Activated CD4-positive, CD25-positive, alpha-beta regulatory T cell (primary cell): ENCODE measurements at places on chromosomes 1 and 21.

DNA sequence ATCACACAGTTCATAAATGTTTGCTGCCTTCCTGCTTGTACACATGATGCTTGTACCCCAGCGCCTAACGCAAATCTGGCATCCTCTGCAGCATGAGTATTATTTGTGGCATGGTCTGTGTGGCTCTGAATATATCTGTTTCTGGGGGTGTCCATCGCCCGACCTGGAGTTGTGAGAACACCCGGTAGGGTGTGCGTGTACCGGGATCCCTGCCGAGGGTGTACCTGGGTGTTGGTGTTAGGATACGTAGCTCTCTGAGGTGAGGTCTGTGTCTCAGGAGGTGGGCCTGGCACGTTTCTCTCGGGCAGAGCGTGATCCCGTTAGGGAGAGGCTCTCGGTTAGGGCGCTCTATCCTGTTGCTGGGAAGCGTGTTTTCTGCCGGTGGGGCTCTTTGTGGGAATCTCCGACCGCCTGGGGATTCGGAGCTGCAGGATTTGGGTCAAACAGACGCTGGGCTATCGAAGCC, 10.4 kb upstream of the CDC20 start:
- no peak for DNase-seq

DNA sequence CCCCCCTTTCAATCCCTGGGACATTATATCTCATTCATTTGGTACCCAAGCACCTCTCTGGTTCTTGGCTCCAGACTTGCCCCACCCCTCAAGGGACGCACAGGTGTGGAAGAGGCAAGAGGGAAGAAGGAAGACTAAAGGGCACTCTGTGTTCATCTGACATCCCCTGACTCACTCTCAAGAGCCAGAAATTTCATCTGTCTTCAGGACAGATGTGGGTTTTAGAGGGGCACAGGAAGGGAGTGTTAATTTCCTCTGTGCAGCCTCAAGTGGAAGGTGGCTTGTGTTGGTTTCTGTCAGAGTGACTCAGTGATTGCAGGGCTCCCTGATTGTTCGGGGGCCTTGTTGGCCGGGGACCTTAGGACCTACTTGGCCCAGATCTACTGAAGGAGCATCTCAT, 2.4 kb downstream of the C2CD4D start:
- DNase-seq = no peak

GRCh38 chr1:181102841-181103240, 14.3 kb downstream of the IER5 start:
- no peak for DNase-seq

DNA sequence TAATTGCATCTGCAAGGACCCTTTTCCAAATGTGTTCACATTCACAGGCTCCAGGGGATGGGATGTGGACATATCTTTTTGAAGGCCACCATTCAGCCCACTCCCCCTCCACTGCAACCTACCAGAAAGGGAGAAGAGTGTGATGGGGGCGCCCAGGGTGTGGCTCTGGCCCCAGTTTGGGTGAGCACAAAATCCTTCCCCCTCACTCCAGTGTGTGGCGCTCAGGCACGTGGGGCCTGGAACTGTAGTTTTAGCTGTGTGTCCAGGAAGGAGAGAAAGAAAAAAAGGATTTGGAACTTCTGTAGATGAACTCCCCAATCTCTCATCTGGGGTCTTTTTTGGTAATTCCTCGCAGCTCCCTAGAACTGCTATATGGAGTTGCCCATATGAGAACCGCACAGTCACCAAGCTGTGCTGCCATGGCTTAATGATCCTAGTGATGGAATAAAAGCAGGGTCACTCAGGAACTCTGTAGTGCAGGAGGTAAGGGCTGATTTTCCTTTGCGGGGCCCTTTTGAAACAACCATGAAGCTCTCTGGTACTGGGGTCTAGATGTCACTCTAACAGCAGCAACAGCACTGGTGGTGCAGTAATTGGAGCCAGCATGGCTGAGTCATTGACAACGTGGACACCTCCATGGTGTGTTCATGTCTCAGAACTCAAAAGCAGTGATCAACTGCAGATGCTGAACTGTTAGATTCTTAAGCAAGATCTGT, 17.0 kb downstream of the AGT start:
- DNase-seq = no peak

DNA sequence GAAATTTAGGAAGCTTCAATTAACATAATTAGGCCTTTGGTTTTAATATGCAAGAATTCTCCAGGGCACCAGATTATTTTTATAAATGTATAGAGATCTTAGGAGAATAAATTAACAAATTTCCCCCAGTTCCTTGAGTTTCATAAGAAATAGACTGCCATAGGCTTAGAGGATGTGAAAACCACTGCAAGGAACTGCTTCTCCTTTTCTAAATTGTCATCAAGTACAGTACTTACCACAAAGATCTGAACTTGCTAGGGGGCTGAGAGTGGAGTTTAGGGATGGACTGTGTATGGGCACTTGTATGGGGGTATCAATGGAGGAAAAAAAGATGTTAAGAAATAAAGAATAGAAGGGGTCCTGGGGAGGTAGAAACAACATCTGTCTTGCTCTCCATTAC, 31.1 kb downstream of the LHX8 start:
- DNase-seq = no peak

DNA sequence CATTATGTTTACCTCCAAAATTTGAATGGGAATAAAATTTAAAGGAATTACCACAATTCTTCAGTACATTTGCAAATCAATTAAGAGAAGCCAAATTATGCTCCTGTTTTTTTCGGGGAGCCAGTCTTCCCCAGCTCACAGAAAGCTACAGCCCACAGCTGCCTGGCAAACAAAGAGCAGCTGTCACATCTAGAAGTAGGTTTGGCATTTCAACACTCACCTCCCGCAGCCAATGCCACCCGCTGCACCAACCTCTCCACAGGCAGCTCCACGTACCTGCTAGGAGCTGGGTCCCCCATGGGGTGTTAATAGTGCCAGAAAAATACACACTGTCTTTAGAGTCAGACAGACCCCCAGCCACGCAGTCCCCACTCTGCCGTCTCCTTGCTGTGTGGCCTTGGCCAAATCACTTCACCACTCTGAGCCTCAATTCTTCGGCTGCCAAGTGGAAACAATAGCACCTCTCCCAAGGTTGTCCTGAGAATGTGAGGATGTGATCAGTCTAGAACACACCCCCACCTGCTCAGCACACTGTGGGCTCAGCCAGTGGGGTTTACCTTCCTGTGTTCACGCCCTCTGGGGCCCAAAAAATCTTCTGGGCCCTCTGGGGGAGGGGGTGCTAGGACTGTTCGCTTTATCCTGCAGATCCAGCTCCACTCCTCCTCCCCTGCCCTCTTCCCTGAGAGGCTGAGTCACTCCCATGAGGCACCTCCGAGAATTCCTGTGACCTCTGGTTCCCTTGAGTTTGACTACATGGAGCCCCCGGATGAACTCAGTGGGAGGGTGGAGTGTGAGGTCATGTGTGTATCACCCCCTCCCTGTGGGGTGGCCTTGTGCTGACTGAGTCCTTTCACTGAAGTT, 204.3 kb upstream of the GRIK3 start:
- DNase-seq = no peak

DNA sequence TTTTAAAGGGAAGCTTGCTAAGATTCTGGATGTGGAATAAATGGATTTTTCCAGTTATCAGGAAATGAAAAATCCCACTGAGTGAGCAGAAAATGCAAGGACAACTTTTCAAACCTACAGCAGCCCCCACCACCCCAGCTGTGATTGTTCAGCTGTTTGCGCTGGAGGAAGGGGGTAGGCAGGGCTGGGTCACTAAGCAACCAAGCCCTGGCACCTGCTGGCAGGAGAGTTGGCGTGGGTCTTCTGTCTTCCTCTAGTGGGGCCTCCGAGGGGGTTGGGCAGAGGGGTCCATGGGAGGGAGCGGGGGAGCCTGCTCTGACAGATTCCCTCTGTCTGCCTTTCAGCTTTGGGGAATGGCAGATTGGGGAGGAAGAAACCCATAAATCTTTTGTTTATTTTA, 45.3 kb downstream of the EIF2D start:
- DNase-seq = no peak

DNA sequence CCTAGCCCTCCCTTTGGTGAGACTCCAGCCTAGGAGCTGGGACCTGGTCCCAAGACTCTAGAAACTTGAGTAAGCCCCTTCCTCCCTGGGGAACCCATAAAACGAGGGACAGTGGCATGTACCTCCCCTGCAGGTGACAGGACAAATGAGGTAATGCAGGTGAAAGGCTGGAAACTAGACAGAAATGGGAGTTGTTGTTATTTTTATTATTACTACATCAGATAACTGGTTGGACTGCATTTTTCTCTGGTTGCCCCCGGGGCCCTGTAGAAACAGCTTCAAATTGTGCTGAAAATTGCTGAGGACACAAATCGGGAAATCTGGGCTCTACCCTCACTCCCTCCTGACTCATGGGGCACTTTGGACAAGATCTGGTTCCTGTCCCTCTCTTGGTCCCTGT, 132.3 kb upstream of the WNT4 start:
- no peak for DNase-seq

- DNase-seq = no peak
Observed at GRCh38 chr1:61642475-61643232, 82.3 kb downstream of the TM2D1 start.

GRCh38 chr1:46767649-46768282, 31.1 kb upstream of the CYP4B1 start:
- no peak for DNase-seq

DNA sequence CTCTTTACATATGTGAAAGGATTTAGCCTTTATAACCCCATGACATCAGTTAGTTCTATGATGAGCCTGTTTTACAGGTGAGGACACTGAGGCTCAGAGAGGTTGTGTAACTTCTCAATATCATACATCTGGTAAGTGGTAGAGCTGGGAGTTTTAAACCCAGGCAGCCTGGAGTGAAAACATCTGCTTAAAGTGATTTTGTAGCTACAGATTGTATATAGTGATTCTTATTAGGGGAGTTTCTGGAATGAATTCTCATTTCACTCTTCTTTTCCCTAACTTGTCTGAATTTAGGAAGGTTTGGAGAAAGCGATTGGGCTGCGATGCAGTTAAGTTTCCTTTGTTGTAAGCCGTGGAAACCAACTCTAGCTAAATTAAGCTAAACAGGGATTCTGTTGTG, 175.6 kb downstream of the CAMTA1 start:
- DNase-seq = no peak

- peak; percentile 2 for DNase-seq
Observed at GRCh38 chr21:40386294-40386911, 460.6 kb downstream of the DSCAM start.

DNA sequence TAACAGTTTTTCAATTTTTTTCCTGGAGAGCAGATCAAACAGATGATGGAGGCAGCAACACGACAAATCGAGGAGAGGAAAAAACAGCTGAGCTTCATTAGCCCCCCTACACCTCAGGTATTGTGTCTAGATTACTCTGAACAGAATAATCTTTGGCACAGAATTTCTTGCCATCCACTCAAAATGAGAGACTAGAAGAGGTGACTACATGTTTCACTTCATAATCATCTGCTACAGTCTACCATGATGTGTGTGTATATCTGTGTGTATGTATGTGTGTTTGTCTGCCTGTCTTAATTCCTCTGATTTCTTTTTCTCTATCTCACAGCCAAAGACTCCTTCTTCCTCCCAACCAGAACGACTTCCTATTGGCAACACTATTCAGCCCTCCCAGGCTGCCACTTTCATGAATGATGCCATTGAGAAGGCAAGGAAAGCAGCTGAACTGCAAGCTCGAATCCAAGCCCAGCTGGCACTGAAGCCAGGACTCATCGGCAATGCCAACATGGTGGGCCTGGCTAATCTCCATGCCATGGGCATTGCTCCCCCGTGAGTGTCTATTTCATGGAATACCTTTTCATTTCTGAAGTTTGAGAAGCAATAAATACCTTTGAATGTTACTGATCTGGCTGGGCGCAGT, 11.4 kb downstream of the PRPF3 start:
- no peak for DNase-seq
